ENCODE measurements at places on chromosomes 4 and X.

- peak; percentile 44 for DNase-seq
Observed at GRCh38 chr4:185096032-185096653, 46.9 kb upstream of the SLC25A4 start.

DNA sequence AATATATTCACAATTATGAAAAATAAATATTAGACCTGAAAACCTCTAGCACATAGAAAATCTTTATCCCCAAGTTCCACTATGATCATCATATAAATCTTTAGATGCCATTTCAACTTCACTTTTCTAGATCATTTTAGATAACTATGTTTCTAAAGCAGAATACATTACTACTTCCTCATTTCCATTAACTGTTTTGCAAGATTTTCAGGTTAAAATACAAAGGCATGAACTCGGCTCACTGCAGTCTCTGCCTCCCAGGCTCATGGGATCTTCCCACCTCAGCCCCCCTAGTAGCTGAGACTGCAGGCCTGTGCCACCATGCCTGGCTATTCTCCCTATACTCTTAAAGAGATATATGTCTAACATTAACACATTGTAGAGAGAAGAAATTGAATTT, 1365.9 kb upstream of the AGA start:
- DNase-seq, result no peak

DNA sequence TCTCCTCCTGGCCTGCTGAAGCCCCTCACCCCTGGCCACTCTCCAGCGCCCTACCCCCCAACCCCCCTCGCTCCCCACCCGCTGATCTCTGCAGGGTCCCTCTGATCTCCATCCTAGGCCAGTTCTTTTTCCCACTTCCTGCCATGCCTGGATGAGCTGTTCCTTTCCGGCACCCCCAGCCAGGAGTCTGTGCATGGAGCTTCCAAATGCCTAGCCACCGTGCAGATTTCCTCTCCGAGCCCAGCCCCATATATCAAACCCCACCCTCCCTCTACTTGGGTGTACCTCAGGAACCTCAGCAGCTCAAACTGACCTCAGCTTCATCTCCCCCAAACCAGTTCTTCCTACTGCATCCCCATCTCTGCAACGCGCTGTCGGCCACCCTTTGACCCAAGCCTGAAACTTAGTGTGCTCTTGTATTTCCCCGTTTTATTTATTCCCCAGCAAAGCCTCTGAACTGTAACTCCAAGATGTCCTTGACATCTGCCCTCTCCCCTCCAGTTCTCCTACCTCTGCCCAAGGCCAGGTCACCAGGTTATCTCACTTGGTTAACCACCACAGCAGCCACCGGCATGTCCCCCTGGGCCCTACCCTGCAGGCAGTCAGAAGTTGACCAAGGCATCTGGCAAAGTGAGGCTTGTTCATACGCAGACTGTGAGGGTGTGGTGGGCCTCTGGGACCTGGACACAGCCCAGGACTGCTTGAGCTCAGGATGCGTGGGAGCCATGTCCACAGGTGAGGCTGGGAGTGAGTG, 194.9 kb upstream of the PSAPL1 start:
- DNase-seq, result no peak

GRCh38 chr4:80069108-80069836, 3.8 kb downstream of the ANTXR2 start:
- DNase-seq, result no peak

- DNase-seq, result no peak
Observed at GRCh38 chrX:81348388-81348787, 146.5 kb downstream of the SH3BGRL start.

DNA sequence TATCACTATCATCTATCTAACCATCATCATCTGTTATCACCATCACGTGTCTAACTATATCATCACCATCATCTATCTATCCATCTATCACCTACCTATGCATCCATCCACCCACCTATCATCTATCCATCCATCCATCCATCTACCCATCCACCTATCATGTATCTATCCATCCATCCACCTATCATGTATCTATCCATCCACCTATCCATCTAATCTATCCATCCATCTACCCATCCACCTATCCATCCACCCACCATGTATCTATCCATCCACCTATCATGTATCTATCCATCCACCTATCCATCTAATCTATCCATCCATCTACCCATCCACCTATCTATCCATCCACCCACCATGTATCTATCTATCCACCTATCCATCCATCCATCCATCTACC, 316.7 kb downstream of the DHRSX start:
- DNase-seq, result no peak

GRCh38 chr4:75643651-75644050, 13.3 kb upstream of the CDKL2 start:
- no peak for DNase-seq

DNA sequence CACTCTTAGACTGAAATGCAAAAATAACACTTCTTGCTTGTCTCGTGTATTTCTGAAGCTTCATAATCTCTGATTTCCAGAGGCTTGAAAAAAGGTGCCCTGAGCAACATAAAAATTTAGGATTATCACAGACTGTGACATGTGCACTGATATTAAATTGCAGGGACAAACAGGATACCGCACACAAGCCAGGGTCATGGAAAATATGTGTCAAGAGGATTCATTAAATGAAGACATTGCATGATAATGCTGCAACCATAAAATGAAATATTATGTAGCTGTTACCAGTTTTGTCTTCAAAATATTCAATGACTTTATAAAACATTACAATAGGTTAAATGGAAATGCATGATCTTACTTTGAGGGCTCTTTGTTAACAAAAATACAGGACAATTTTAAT, 328.0 kb downstream of the KCTD8 start:
- DNase-seq, result no peak

DNA sequence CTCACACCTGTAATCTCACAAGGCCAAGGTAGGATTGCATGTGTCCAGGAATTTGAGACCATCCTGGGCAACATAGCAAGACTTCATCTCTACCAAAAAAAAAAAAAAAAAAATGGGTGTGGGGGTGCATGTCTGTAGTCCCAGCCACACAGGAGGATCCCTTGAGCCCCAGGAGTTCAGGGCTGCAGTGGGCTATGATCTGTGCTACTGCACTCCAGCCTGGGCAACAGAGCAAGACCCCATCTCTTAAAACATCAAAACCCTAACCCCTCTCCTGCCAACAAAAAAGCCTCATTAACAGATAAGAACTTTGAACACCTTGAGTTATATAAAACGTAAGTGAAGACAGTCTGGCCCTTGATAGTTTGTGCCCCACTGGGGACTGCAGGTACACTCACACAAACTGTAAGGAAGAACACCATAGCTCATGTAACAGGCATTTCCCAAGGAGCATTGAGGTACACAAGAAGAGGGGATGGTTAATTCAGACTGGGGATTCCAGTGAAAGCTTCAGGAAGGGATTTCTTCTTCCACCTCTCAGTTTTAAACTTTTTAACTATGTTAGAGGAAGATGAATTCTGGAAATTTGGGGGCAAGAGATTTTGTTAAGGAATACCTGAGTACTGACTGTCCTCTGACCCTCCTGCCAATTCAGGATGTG, 34.7 kb downstream of the RBPJ start:
- no peak for DNase-seq

DNA sequence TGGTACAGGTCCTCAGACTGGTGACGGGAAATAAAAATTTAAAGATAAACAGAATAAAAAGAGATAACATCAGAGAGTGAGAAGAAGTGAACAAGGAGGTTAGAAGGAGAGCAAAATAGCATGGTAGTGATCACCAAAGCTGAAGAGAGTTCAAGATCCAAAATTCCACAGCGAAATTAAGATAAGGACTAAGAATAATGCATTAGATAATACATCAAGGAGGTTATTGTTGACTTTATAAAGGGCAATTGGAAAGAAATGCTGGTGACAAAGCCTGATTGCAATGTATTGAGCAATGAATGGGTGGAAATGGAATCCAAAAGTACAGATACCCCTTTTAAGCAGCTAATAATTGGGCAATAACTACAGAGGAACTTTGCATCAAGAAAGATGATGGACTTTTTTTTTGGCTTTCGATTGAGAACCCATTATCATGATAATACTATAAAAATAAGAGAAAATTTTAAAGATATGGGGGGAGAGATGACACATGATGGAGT, 101.6 kb upstream of the MAP9 start:
- no peak for DNase-seq

- no peak for DNase-seq
Observed at GRCh38 chr4:160117686-160118085, 1014.8 kb downstream of the RAPGEF2 start.

GRCh38 chr4:65831828-65832227, 161.5 kb upstream of the EPHA5 start:
- no peak for DNase-seq

GRCh38 chrX:154967603-154968002, 54.9 kb downstream of the F8 start:
- DNase-seq, result no peak

GRCh38 chr4:5808081-5808741, 84.7 kb downstream of the CRMP1 start:
- peak; percentile 78 for DNase-seq

GRCh38 chr4:40327340-40327739, 7.8 kb upstream of the CHRNA9 start:
- no peak for DNase-seq

DNA sequence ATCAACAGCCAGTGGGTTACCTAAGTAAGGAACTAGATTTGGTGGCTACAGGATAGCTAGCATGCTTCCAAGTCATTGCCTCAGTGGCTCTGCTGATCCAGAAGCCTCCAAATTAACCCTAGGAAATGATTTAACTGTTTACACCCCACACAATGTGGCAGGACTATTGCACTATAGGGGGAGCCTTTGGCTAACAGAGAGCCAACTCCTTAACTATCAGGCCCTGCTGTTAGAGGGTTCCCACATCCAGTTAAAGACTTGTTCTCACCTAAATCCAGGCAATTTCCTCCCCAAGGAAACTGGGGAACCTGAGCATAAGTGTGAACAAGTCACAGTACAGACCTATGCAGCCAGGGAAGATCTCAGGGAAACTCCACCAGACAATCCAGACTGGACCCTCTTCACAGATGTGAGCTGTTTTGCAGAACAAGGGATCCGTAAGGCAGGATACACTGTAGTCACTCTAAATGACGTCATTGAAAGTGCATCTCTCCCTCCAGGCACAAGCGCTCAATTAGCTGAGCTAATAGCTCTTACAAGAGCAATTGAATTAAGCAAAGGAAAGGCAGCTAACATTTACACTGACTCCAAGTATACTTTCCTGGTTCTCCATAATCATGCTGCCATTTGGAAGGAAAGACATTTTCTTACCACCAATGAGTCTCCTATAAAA, 185.3 kb upstream of the SPOCK3 start:
- no peak for DNase-seq

- peak; percentile 26 for DNase-seq
Observed at GRCh38 chr4:98544141-98544817, 114.1 kb downstream of the TSPAN5 start.

DNA sequence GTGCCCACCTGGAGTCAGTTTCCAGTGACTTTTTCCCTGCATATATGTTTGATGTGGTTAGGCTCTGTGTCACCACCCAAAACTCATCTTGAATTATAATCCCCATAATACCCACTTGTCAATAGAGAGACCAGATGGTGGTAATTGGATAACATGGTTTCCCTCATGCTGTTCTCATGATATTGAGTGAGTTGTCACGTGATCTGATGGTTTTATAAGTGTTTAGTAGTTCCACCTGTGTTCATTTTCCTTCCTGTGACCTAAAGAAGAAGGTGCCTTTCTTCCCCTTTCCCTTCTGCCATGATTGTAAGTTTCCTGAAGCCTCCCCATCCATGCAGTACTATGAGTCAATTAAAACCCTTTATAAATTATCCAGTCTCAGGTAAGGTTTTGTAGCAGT, 740.9 kb downstream of the ARAP2 start:
- DNase-seq, result no peak

- DNase-seq, result no peak
Observed at GRCh38 chr4:140305053-140305452, 68.4 kb upstream of the SCOC start.

DNA sequence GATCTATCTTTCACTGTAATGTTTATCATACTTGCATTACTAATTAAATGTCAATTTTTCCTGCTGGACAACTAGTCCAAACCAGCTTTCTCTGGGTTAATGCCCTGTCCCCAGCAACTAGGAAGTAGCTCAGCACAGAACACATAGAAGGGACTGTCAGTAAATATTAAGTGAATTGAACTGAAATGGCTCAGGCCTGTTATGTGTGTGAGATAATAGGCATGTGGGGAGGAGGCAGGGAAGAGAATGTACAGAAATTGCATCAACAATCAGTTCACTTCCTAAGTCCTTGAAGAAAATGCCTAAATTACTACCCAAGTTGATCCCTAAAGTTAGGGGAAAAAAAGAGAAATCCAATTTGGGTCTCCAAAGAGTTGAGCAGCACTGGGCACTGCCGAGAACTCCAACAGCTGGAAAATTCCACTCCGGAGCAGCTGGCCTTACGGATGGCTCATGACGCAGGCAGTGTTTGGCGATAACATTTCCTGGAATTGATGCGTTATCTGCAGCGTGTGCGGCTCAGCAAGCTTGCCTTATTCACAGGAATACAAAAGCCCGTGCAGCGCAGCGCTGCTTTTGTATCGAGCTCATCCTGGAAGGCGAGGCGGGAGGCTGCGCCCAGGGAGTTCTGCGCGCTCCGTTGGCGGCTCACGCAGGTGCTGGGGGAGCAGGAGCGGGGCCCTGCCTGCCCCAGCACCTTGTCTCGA, 297.3 kb upstream of the LCORL start:
- no peak for DNase-seq

DNA sequence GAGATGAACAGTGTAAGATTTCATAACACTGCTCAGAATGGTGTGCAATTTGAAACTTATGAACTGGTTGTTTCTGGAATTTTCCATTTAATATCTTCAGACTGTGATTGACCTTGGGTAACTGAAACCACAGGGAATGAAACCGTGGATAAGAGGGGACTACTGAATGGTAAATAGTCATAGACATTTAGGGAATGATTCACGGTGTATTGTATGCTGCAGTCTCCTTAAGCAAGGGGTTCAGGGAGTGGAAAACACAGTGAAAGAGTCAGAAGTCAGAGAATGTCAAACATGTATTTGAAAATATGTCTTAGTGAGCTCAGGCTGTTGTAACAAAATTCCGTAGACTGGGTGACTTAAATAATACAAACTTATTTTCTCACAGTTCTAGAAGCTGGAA, 398.2 kb upstream of the DIPK2B start:
- DNase-seq, result no peak

Measured in NCI-H1694 treated with DMSO at 0.1 percent for 48 hours (cell line).